ENCODE measurements at places on chromosomes 13 and 19. TPM values are rescaled to one million over a fixed set of nuclear protein-coding genes. Genes with fewer than 3 reads are reported as not detected.

DNA sequence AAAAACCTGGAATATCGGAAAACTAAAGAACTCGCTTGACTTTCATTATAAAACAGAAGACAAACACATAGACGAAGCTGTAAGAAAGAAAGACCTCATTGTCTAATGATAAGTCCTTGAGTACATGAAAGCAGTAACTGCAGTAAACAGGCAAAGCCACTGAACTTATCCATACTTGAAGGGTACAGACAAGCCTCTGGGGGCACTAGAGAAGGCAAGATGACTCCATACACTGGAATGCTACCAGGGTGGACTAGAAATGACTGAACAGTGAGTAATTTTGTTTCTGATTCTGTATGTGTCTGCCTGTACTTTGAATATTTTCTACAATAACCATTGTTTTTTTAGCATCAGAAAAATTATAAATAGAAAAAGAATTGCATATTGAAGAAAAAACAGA is 507.9 kb downstream of the UQCRFS1 start:
- H3K4me3 ChIP-seq = no peak overlapping the region
- peaks cover 2% of the 10 kb centered on the region for H3K27me3 ChIP-seq

DNA sequence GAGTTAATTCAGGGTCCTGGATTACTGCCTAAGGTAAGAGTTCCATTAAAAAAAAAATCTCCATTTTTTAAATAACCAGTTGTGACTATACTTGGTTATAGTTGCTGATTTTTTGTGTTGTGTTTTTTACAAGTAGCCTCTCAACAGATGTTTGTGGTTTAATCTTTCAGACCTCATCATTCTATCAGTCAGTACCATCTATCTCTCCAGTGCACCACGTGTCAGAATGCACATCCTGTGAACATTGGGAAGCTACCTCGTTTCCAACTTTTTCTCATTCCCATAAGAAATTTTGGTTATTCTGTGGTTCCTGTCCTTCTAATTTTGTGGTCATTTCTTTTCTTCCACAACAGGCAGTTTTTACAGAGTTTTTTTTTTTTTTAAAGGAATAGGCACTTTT is 39.2 kb downstream of the WDFY2 start:
- peaks cover 21% of the 10 kb centered on the region for H3K4me1 ChIP-seq
- H3K27me3 ChIP-seq = no peaks in the 10 kb centered on the region
- DNase-seq = no peak
- H3K4me3 ChIP-seq = no peak overlapping the region

DNA sequence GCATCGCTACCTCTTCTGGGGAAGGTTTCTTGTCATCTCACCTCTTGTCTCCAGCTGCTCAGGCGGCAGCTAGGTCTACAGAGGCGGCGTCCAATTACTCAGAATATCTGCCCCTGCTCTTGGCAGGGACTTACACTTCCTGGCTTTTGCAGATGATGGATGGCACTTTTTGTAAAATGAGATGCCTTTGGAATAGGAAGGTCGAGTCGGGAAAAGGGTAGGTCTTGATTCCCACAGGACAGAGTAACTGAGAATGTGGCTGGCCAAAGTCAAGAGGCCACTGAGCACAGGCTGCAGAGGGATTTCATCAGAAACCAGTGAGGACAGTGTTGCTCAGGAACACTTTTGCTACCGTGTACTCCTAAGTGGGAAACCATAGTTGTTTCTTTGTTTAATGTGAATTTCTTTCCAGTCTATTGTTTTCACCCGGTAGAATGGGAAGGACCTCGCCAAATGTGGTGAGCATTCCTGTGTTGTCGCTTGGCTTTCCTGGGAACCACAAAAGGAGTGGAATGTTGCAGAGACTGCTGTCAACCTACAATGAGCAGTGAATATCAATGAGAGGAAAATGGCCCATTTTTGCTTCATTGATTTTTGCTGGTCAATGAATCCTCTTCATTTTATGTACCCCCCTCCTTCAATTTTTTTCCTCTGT is 383.7 kb downstream of the HS6ST3 start:
- no peak overlapping the region for H3K4me3 ChIP-seq
- H3K27me3 ChIP-seq = no peaks in the 10 kb centered on the region
- H3K4me1 ChIP-seq = no peaks in the 10 kb centered on the region

- no peak overlapping the region for H3K4me3 ChIP-seq
- no peaks in the 10 kb centered on the region for H3K36me3 ChIP-seq
- no peak overlapping the region for H3K27ac ChIP-seq
- DNase-seq = no peak
- no peaks in the 10 kb centered on the region for H3K4me1 ChIP-seq
These were observed 430.5 kb downstream of the SLITRK6 start for GRCh38 chr13:85368686-85369085.

GRCh38 chr19:384799-385169 is 24.2 kb downstream of the C2CD4C start:
- H3K36me3 ChIP-seq = no peaks in the 10 kb centered on the region
- H3K27me3 ChIP-seq = peaks cover 48% of the 10 kb centered on the region
- H3K4me1 ChIP-seq = peaks cover 9% of the 10 kb centered on the region

Gene ONECUT3
- not detected for total RNA-seq

Gene CCDC122
- total RNA-seq = 5.2 TPM

DNA sequence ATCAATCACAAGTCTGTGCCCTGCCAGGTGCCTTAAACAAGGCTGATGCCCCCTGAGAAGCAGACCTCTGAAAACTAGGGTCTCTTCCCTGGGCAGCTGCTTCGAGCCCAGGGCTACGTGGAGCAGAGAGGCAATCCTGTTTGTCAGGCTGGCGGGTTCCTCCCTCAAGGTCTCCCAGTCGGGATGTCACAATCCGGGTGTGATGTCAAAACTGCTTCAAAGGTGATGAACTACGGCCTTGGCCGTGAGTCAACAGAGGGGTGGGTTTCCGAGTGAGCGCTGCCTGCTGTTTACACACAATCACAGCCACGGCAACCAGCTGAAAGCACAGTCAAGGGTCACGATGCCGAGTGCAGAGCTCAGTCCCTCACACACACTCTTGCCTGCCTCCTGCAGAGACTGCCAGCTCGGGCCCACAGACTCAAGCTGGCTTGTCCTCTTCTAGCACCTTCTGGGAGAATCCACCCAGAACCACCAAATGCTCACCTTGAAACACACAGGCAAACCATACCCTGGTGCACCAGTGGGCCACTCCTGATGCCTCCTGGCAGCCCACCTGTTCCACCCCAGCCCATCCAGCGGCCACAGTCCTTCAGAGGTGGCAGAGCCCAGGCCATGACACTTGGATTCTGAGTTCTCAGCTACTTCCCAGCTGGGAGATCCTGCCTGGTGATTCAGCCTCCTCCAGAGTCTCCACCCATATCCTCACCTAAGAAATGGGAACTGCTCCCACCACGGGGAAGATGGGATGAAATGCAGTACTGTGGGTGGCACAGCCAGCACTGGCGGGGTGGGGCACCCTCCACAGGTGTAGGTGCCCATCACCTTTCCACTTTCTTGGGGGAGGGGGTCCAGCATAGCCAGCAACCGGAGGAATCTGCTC is 6.8 kb downstream of the ELL start:
- no peaks in the 10 kb centered on the region for H3K36me3 ChIP-seq
- H3K4me1 ChIP-seq = peaks cover 1% of the 10 kb centered on the region
- no peak for DNase-seq
- no peaks in the 10 kb centered on the region for H3K27me3 ChIP-seq
- H3K4me3 ChIP-seq = no peak overlapping the region
- H3K27ac ChIP-seq = no peak overlapping the region

DNA sequence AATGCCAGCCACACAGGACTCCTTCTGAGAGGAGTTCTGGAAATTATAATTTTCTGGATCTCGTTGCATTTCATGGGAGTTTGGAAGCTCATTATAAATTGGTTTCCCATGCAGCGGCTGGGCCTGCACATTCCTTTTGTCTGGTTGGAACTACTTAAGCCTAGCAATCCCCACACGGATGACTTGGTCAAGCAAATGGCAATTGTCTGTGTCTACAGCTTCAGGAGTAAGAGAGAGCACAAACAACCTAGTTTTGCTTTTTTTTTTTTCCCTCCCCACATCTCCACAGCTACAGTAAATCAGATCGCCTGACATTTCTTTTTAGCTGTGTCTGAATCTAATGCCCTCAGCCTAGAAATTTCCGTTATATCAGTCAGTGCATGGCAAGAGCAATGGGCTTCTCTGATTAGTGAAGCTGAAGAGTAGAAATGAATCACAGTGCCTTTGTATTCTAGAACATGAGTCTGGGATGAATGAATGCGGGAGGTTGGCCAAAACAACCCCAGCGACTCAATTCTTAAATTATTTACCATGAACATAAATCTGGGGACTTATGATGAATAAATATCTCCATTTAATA is 15.1 kb downstream of the PCDH8 start:
- H3K36me3 ChIP-seq = no peaks in the 10 kb centered on the region
- H3K27me3 ChIP-seq = peaks cover 8% of the 10 kb centered on the region
- H3K4me3 ChIP-seq = no peak overlapping the region
- DNase-seq = no peak
- no peak overlapping the region for H3K27ac ChIP-seq
